ENCODE measurements at places on chromosomes 11 and 22. TPM values are rescaled to one million over a fixed set of nuclear protein-coding genes. Genes with fewer than 3 reads are reported as not detected.

Gene TMEM191B
- total RNA-seq = not detected

Gene TAGLN
- 515 TPM for total RNA-seq

Gene FGF19
- total RNA-seq = not detected

Gene MISFA
- 0.34 TPM for total RNA-seq

Gene NLRP14
- not detected for total RNA-seq

Gene PRR5
- 3.7 TPM for total RNA-seq

Gene MRPL17
- total RNA-seq = 87.6 TPM

Gene PRAME
- total RNA-seq = not detected

Gene DAGLA
- 2.0 TPM for total RNA-seq

Gene CLMP
- 90.7 TPM for total RNA-seq

Gene APOL4
- total RNA-seq = not detected

Gene TNNT3
- not detected for total RNA-seq

Gene SCUBE2
- 0.30 TPM for total RNA-seq

Gene ST3GAL4
- total RNA-seq = 31.3 TPM

Gene TEX12
- not detected for total RNA-seq

Gene CD248
- 41.8 TPM for total RNA-seq

Gene C11orf91
- not detected for total RNA-seq

Gene SLC25A17
- 20.2 TPM for total RNA-seq

Gene RPS6KA4
- 39.7 TPM for total RNA-seq

Gene RAB3IL1
- total RNA-seq = 3.0 TPM

Gene TIMM10B
- total RNA-seq = 36.1 TPM

Gene SNU13
- 149 TPM for total RNA-seq

Gene TMPRSS13
- not detected for total RNA-seq

Gene RAB39A
- not detected for total RNA-seq

Gene PGA5
- not detected for total RNA-seq

Gene PLAAT4
- total RNA-seq = 5.0 TPM

Gene OR6T1
- not detected for total RNA-seq

Gene BATF2
- 1.3 TPM for total RNA-seq

Gene BUD13
- total RNA-seq = 12.0 TPM

Gene REXO2
- 162 TPM for total RNA-seq

Gene UBQLN3
- not detected for total RNA-seq

Gene FGF3
- not detected for total RNA-seq

Gene C11orf97
- not detected for total RNA-seq

Gene APOBEC3G
- 7.2 TPM for total RNA-seq

Gene NPAS4
- not detected for total RNA-seq

Gene KCNJ5
- not detected for total RNA-seq
